GM23248 (cell line): ENCODE measurements at places on chromosomes 2 and 18. TPM values are rescaled to one million over a fixed set of nuclear protein-coding genes. Genes with fewer than 3 reads are reported as not detected.

Gene TMEM178A
- total RNA-seq = 0.32 TPM in 1 of 2 replicates, not detected in the other

Gene CDH2
- total RNA-seq = 157 and 165 TPM in 2 replicates

Gene METAP1D
- 3.8 and 4.1 TPM in 2 replicates for total RNA-seq

Gene MOCOS
- total RNA-seq = 23.6 and 26.2 TPM in 2 replicates

Gene PAIP2B
- total RNA-seq = under 0.01 TPM in 2 replicates

Gene STAMBP
- 16.8 and 24.4 TPM in 2 replicates for total RNA-seq

Gene PLCD4
- 0.51 and 1.3 TPM in 2 replicates for total RNA-seq

Gene GPBAR1
- total RNA-seq = not detected in 2 replicates

Gene GPR45
- not detected in 2 replicates for total RNA-seq

Gene ZNF892
- 1.9 and 3.0 TPM in 2 replicates for total RNA-seq

Gene ABCG8
- not detected in 2 replicates for total RNA-seq

Gene M1AP
- total RNA-seq = 0.25 and 1.5 TPM in 2 replicates

Gene ALMS1
- 9.8 and 15.9 TPM in 2 replicates for total RNA-seq

Gene LINC00305
- not detected in 2 replicates for total RNA-seq

Gene GAD1
- 0.13 and 2.6 TPM in 2 replicates for total RNA-seq

Gene FOXD4L1
- not detected in 2 replicates for total RNA-seq

Gene COBLL1
- total RNA-seq = 1.3 and 1.8 TPM in 2 replicates

Gene UGT1A4
- total RNA-seq = not detected in 2 replicates

Gene FHOD3
- total RNA-seq = 10.1 and 13.5 TPM in 2 replicates

Gene HOXD10
- total RNA-seq = 17.2 and 23.5 TPM in 2 replicates

Gene GPR17
- not detected in 2 replicates for total RNA-seq

Gene CACNB4
- total RNA-seq = 0.11 TPM in 1 of 2 replicates, not detected in the other

Gene CFAP53
- total RNA-seq = 0.11 and 0.25 TPM in 2 replicates

Gene MC4R
- total RNA-seq = 0.32 TPM in 1 of 2 replicates, not detected in the other

Gene OTOS
- total RNA-seq = not detected in 2 replicates

Gene KHK
- not detected in 2 replicates for total RNA-seq

Gene IL1F10
- not detected in 2 replicates for total RNA-seq

Gene COL5A2
- total RNA-seq = 962 and 974 TPM in 2 replicates

Gene NPHP1
- 2.0 and 3.1 TPM in 2 replicates for total RNA-seq

Gene LTBP1
- 198 and 211 TPM in 2 replicates for total RNA-seq

Gene ACMSD
- not detected in 2 replicates for total RNA-seq

Gene RBKS
- 2.8 and 3.0 TPM in 2 replicates for total RNA-seq

Gene TAF4B
- total RNA-seq = 1.1 and 1.9 TPM in 2 replicates

Gene POTEE
- total RNA-seq = not detected in 2 replicates

Gene SULT1C4
- total RNA-seq = not detected in 2 replicates

Gene TMEM163
- total RNA-seq = not detected in 2 replicates

Gene CYP1B1
- 51.0 and 56.0 TPM in 2 replicates for total RNA-seq

Gene TRIM43B
- total RNA-seq = not detected in 2 replicates

Gene SERPINB12
- total RNA-seq = not detected in 2 replicates
